GM23248 (cell line): ENCODE measurements at places on chromosomes 2 and 18. TPM values are rescaled to one million over a fixed set of nuclear protein-coding genes. Genes with fewer than 3 reads are reported as not detected.
A peak's percentile ranks its signal among the peaks of the same experiment; 100 is the strongest.

DNA sequence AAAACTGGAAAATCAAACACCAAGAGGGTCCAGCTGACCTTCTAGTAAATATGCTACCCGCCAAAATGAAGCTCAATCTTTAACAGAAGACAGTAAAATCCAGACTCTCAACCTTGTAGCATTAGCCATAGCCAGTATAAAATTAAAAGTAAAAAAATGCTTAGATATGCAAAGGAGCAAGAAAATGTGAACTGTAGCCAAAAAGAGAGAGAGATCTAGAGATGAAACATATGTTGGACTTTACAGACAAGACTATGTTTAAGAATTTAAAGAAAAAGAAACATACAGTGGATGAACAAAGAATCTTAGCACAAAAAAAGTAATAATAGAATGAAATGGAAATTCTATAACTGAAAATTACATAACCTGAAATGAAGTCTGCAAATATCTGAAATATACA is 344.5 kb downstream of the LRATD1 start:
- DNase-seq = no peak

DNA sequence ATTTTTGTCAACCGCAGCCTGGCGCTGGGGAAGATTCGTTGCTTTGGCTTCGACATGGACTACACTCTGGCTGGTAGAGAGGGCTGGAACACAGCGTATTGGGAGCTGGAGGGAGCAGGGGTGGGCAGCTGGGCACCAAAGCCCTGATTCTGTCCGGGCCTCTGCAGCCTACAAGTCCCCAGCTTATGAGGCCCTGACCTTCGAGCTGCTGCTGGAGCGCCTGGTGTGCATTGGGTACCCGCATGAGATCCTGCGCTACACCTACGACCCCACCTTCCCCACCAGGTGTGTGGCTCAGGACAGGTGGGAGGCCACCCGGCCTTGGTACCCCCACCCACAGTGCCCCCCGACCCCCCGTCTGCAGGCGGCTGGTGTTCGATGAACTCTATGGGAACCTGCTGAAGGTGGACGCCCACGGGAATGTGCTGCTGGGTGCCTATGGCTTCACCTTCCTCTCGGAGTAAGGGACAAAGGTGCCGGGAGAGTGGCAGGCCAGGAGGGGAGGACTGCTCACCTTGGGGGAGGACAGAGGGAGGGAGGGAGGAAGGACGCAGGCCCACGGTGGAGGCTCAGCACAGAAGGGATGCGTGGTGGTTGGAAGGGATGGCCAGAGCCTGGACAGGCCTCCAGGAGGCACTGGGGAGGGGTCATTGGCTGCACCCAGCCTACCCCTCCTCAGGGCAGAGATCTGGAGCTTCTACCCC is 1.2 kb downstream of the NT5DC4 start:
- no peak for DNase-seq

GRCh38 chr2:229407170-229407569 is 136.1 kb upstream of the PID1 start:
- DNase-seq = peak; percentile 93

DNA sequence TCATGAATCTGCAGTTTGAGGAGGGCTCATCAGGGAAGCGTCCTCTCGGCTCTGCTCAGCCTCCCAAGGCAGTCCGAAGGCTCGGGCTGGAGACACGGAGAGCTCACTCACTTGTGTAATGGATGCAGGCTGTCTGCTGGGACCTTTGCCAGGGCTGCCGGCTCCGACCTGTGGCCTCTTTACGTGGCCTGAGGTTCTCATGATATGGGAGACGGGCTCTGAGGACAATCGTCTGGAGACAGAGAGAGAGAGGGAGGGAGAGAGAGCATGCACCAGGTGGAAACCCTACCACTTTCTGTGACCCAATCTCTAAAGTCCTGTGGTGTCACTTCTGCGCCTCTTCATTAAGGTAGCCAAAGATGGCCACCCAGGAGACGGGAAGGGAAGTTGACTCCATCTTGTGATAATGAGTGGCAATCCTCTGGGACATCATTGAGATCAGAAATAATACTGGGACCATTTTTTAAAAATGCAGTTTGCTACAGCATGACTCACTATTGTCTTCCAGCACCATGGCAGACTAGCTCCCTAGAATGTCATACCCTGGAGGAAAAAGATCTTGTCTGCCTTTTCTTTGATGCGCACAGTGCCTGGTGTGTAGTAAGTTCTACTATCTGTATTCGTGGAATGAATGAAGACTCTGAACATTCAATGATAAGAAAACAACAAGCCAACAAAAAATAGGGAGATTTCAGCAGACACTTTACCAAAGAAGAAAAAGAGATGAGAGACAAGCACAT is 60.2 kb downstream of the CD8B2 start:
- DNase-seq = no peak

DNA sequence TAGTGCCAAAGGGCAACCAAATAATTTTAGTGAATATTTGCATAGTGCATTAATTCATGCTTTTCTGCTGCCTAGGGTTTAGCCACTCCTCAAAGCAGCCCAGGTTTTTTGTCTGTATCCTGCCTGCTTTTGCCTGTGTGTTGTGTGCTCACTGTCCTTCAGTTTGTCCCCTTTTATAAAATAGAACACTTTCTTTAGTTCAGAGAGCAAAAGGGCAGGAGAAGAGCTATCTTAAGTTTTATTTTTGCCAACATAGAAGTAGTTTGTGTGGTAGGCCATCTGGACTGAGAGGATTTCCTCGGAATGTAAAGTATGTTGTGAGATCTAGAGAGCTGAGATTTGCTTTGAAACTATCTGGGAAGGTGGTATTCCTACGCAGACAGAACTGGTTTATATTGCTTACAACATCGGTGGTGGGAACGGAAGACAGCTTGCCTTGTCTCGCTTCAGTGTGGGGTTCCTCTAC is 64.9 kb downstream of the EML4 start:
- peak; percentile 7 for DNase-seq

DNA sequence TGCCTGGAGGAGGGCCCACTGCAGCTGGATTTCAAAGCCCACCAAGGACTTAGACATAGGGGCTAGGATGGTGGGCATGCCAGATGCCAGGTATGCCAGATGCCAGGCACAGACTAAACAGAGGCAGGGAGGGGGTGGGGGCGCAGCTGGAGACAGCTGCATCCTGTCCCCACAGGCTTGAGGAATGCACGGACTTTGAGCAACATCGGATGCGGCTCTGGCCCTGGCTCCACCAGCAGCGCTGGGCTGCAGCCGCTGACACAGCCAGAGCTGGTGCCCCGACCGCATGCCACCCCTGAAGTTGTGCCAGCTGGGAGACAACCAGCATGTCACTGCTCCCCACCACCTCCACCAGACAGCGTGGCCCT is 39.5 kb downstream of the AQP12A start:
- peak; percentile 34 for DNase-seq

C2orf80 gene
- not detected in 2 replicates for total RNA-seq

INPP5D gene
- not detected in 2 replicates for total RNA-seq

RGPD8 gene
- 11.6 and 16.8 TPM in 2 replicates for total RNA-seq
